ENCODE measurements at places on chromosomes 12 and 14.

GRCh38 chr12:54564768-54565167 lies 15.4 kb downstream of the PDE1B start:
- no peak for DNase-seq

- DNase-seq, result no peak
These were observed 14.4 kb upstream of the TUNAR start for GRCh38 chr14:95862243-95862642.

- peak; percentile 23 for DNase-seq
These were observed 292.9 kb downstream of the MED13L start for GRCh38 chr12:115984616-115985015.

- DNase-seq, result no peak
These were observed 116.0 kb upstream of the NCOR2 start for GRCh38 chr12:124683152-124684124.

DNA sequence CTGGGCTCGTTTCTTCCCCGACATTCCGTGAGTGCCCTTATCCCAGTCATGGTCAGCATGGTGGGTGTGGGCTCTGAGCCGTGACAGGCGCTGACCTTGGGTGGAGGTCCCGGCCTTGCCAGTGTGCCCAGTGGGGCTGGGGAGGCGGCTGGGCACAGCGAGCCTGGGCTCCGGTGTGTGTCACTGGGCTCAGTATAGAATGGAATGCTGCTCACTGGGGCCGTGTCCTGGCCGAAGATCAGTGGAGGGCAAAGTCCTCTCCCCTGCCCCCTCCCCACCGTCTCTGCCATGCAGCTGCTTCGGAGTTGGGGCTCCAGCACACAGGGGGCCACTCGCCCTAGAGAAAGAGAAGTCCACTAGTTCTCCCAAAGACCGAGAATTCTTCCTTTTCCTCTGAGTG lies 164.4 kb downstream of the TSPAN9 start:
- DNase-seq, result no peak

DNA sequence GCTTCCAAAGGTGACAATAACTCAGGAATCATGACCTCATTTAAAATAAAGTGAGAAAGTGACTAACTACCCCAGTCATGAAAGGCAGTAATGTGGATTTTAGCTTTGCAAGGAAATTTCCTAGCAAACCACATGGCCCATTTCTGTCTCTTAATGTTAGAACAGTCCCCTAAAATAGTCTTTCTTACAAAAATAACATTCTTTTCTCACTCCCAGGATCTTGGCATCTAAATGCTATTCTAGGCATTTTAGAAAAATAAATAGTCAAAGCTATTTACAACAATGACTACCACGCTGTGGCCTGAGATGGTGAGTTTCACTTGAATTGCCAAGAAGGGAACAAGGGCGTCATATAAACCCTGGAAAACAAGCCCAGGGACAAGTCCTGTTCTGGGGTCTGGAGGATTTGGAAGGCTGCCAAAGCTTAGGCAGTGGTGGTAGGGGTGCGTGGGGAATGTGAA lies 101.2 kb upstream of the CCDC175 start:
- no peak for DNase-seq

GRCh38 chr12:6888360-6888759 lies 15.3 kb upstream of the SPSB2 start:
- DNase-seq, result no peak

- peak; percentile 86 for DNase-seq
These were observed 37.0 kb downstream of the RASAL1 start for GRCh38 chr12:113098441-113099028.

DNA sequence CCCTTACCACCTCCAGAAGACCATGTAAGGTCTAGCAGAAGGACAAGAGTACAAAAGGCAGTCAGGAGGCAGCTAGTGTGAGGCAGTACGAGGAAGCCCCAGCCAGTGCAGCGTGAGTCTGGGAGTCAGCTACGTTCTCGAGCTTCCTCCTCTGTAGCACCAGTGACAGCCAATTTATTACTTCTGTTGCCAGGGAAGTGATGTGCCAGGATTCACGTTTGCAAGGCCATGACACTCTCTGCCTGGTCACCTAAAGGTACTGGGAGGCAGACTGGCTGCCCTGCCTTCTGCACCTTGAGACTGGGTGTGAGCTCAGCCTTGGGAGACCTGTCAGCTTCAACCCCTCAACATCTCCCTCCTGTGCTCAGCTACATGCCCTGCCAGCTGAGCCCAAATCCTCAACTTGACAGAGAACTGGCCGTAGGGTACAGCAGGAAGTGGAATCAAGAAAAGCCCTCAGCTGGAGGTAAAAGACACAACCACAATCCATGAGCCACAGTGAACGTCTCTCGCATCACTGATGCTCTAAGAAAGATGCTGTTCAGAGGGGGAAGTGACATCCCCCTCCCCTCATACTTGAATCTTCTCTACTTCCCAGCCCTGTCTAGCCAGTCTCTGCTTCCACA lies 182.5 kb upstream of the RGS6 start:
- no peak for DNase-seq
